ENCODE measurements at places on chromosomes 3 and 15. TPM values are rescaled to one million over a fixed set of nuclear protein-coding genes. Genes with fewer than 3 reads are reported as not detected.

PCSK6 gene
- 3.4 TPM for total RNA-seq

TM4SF4 gene
- total RNA-seq = 1.2 TPM

SPESP1 gene
- 0.59 TPM for total RNA-seq

KBTBD13 gene
- not detected for total RNA-seq

CAPN3 gene
- total RNA-seq = 0.60 TPM

RLBP1 gene
- not detected for total RNA-seq

RPL15 gene
- total RNA-seq = 2,699 TPM

SH3GL3 gene
- total RNA-seq = not detected

MNS1 gene
- total RNA-seq = 0.47 TPM

RASGRF1 gene
- not detected for total RNA-seq

SLC24A5 gene
- not detected for total RNA-seq

ZCWPW2 gene
- 0.82 TPM for total RNA-seq

PCYT1A gene
- 210 TPM for total RNA-seq

PTPRG gene
- 50.7 TPM for total RNA-seq

SEMA3B gene
- total RNA-seq = 13.2 TPM

ILDR1 gene
- total RNA-seq = not detected

EPHB3 gene
- 9.4 TPM for total RNA-seq

CIAO2A gene
- total RNA-seq = 20.2 TPM

IL12A gene
- total RNA-seq = 0.15 TPM

SIN3A gene
- 45.0 TPM for total RNA-seq

MITF gene
- 0.68 TPM for total RNA-seq

ACOX2 gene
- total RNA-seq = 17.2 TPM

SAMMSON gene
- not detected for total RNA-seq

TRIM42 gene
- total RNA-seq = not detected

COL8A1 gene
- 7.8 TPM for total RNA-seq

IL17RE gene
- total RNA-seq = 0.23 TPM

GCSAM gene
- total RNA-seq = not detected

CYP8B1 gene
- not detected for total RNA-seq

LZTFL1 gene
- total RNA-seq = 9.1 TPM

IMPG2 gene
- total RNA-seq = 0.23 TPM

RASL12 gene
- total RNA-seq = 4.1 TPM

SLTM gene
- total RNA-seq = 54.9 TPM

LMAN1L gene
- not detected for total RNA-seq

TEX55 gene
- total RNA-seq = not detected

DZIP1L gene
- total RNA-seq = 20.0 TPM

ADIPOQ gene
- not detected for total RNA-seq

FGD5 gene
- 1.3 TPM for total RNA-seq

DPPA4 gene
- not detected for total RNA-seq

LARP6 gene
- total RNA-seq = 61.9 TPM

C3orf38 gene
- total RNA-seq = 17.6 TPM

C3orf20 gene
- under 0.01 TPM for total RNA-seq

P2RY12 gene
- total RNA-seq = 0.35 TPM

MAP2K5 gene
- total RNA-seq = 2.1 TPM

PLSCR2 gene
- total RNA-seq = not detected

SYNPR gene
- total RNA-seq = not detected

GP5 gene
- not detected for total RNA-seq

SLC9C1 gene
- 0.70 TPM for total RNA-seq

SNUPN gene
- total RNA-seq = 27.1 TPM

NEK11 gene
- 5.4 TPM for total RNA-seq

RTP4 gene
- 1.6 TPM for total RNA-seq

PAQR5 gene
- 0.15 TPM for total RNA-seq

ROPN1 gene
- not detected for total RNA-seq

WWTR1 gene
- total RNA-seq = 108 TPM

CAND2 gene
- total RNA-seq = 4.8 TPM

CASR gene
- total RNA-seq = not detected

GATA2 gene
- 2.9 TPM for total RNA-seq

CPN2 gene
- not detected for total RNA-seq

Data from smooth muscle cell of the coronary artery (primary cell).